ENCODE measurements at places on chromosomes 6 and 20.

DNA sequence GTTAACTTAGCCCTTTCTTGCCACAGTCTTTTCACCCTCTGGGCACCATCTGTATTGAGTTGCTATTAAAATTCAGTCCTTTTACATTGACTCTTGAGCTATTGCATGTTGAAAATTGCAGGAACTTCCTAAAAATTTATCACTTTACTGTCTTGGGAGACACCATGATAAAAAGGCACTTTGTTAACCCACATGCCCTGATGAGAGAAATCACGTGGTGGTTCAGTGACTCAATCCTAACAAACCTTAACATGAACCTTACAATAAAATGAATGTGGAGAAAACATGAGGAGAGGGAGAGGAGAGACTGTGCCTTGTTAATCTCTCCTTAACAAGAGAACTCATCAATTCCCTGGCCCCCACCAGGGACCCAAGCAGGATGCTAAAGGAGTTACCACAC lies 30.8 kb downstream of the GSTA4 start:
- no peak for DNase-seq

- no peak for DNase-seq
Observed at GRCh38 chr6:50720623-50721022, 7.3 kb downstream of the TFAP2D start.

DNA sequence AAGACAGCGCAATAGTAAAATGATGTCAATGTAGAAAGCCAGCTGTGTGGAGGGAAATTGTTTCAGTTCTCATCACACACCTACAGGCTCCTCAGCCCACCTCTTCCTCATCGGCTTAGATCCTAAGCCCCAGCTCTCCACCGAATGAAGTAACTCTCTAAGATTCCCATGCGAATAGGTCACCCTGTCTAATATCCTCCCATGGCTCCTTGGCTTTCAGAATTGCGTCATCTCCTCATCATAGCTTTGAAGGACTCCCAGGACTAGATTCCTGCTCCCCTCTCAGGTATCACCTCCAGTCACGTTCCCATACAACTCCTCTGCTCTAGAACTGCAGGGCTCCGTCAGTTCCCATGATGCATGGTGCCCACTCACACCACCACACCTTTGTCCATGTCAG lies 16.2 kb upstream of the SLC22A16 start:
- no peak for DNase-seq

- no peak for DNase-seq
Observed at GRCh38 chr20:21286775-21287174, 16.4 kb upstream of the XRN2 start.

- DNase-seq: peak; percentile 44
Observed at GRCh38 chr6:147204060-147204785, at the start of gene STXBP5. Gene STXBP5 (plus strand): TSS chr6:147204417. CDS start chr6:147204533, 116 bp downstream.

DNA sequence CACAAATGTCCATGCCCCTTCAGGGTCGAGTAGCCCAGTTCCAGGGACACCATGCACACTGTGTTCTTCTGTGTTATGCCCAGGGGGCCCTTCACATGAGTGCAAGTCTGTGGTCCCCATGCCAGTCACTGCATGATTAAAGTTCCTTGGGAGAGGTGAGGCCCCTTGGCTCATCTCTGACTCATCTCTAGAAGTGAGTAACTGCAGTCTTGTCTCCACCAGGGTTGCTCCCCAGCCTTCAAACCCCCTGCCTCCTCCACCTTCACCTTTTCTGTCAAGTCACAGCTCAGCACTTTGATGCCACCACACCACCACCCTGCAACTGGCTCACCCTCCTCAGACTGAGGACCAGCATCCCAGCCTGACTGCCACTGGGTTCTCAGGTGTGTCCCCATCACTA lies 161.7 kb downstream of the UNC5CL start:
- DNase-seq: peak; percentile 36

- DNase-seq: no peak
Observed at GRCh38 chr20:58991715-58992114, 10.7 kb downstream of the NELFCD start.

- DNase-seq: no peak
Observed at GRCh38 chr20:39674842-39675241, 712.7 kb downstream of the DHX35 start.

GRCh38 chr6:108130262-108130661 lies 35.6 kb upstream of the NR2E1 start:
- DNase-seq: no peak

Data from activated naive CD8-positive, alpha-beta T cell treated with anti-CD3 and anti-CD28 coated beads, Interleukin-2, amount 50 U/mL, for 24 hours (primary cell).